Peyer's patch (tissue), 4 donors: ENCODE measurements at places on chromosomes 3 and 15. TPM values are rescaled to one million over a fixed set of nuclear protein-coding genes. Genes with fewer than 3 reads are reported as not detected.

- DNase-seq: no peak
These were observed 80.6 kb upstream of the CHD2 start for GRCh38 chr15:92819278-92820235.

GRCh38 chr3:30617653-30618052, 11.3 kb downstream of the TGFBR2 start:
- no peak for DNase-seq

- no peak for DNase-seq
These were observed 99.9 kb downstream of the CD47 start for GRCh38 chr3:107990926-107991325.

DNA sequence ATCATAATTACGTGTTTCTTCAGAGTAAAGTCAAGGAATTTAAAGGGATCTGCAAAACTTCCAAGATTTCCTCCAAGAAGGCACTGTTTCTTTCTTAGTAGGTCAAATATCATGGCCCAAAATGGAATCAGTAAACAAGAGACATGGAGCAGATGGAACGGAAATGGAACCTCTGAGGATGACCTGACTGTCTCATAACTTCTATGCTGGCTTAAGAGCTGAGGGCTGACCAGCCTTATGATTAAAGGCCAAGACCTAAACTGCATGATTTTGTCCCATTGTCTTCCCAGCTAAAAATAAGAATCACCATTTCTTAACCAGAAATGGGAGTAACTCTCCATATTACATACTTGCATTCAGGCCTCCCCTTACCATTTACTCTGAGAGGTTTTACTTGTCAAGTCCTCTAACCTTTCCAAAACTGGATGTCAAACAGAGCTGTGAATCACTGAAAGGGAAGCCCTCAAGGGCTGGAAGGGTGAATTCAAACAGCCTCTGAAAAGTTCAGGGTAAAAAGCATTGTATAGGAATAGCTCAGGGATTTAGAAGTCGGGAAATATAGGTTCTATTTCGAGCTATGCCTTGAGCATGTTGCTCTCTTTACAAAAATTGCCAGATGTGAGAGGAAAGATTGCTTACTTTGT, 103.7 kb downstream of the MEIS2 start:
- no peak for DNase-seq

DNA sequence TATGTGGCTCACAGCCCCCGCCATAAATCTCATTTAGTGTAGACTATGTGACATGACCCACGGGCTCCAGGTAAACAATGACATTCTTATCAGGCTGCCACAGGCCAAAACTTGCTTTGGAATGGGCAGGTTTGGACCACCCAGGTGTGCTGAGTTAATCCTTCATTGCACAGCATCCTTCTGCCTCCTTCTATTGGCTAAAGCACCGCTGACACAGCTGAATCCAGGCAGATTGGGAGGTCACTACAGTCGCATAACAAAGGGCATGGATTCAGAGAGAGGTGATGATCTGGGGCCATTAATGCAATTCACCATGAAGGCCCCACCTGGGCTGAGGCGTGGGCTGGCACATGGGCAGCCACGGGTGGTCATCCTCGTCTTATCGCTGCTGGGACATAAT, 47.8 kb upstream of the GALNT15 start:
- no peak for DNase-seq

DNA sequence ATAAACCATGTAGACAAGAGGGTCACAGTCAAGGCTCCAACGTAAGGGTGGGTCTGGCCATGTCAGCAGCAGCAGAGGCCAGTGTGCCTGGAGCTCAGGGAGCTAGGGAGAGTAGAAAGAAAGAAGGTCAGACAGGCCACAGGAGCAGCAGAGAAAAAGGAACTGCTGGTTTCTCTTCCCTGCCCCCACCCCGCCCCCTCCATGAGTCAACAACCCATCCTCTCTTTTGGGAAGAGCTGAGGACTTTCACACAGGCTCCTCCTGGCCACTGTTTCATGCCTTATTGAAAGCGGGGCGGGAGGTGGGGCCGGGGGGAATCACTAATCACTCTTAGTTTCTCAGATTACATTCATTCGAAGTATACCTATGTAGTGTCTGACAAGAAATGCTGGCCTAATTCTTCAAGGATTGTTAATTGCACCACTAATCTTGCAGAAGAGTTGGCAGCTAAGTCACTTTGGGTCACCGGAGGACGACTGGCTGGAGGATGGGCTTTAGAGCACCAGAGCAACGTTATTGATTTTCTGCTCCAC, 9.1 kb upstream of the SCG3 start:
- DNase-seq: no peak

- no peak for DNase-seq
These were observed 323.5 kb downstream of the RORA start for GRCh38 chr15:60905587-60905986.

DNA sequence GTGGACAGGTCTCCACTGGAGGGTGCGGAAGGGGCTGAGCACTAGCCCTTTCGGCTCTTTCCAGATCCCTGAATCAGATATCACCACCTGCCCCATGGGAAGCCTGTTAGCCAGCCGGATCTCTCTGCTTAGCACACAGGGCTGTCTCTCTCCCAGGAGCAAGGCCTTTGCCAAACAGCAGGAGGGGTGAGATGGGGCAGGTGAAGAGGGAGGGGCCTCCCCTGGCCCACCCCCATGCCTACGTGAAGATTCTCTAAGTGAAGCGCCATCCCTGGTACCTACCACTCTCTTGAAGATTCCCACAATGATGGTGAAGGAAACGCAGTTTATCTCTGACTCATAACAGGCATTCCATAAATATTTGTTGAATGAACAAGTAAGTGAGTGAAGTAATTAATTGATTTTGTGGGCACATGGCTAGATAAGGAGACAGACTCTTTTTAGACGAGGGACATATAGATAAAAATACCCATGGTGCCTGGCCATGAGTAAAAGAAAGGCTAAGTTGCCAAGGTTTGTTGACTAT, 19.6 kb upstream of the HCN4 start:
- DNase-seq: no peak

GRCh38 chr3:43426388-43426787, 140.0 kb downstream of the SNRK start:
- no peak for DNase-seq

- DNase-seq: no peak
These were observed 174.4 kb downstream of the STAG1 start for GRCh38 chr3:136577791-136578190.

DNA sequence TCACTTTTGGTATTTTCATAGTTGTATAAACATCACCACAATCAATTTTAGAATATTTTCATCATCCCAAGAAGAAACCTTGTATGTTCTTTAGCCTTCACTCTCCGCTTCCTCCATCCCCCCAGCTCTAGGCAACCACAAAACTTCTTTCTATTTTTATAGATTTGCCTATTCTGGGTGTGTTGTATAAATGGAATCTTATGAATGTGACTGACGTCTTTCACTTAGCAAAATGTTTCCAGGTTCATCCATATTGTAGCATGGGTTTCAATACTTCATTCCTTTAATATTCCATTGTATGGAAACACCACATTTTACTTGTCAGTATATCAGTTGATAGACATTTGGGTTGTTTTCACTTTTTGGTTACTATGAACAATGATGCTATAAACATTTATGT, 335.8 kb upstream of the GOLIM4 start:
- DNase-seq: no peak

GRCh38 chr3:106167728-106168127, 298.9 kb upstream of the CBLB start:
- DNase-seq: no peak

- DNase-seq: peak; percentile 70
These were observed 4.7 kb upstream of the RNF13 start for GRCh38 chr3:149808209-149808829.

- no peak for DNase-seq
These were observed 2.4 kb upstream of the NCEH1 start for GRCh38 chr3:172713316-172713715.

DNA sequence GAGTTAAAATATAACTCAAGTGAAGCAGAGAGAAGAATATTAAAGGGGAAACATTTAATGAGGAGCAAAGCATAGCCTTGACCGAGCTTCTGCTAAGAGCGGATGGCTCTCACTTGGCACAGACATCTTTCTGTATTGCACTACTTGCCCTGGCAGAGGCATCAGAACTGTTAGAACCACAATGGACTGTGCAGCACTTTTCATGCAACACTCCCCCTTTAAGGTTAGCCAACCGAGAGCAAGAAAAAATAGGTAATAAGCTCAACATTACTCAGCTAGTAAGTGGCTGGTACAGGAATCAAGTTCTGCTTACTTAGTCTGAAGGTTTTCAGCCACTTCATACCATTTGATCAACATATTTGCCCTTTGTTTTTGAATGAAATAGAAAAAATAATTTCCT, 33.7 kb downstream of the CRTC3 start:
- DNase-seq: no peak

- DNase-seq: no peak
These were observed 1501.6 kb downstream of the OTOL1 start for GRCh38 chr3:162998205-162998604.

GRCh38 chr3:28218071-28218916, 23.1 kb upstream of the CMC1 start:
- DNase-seq: no peak

- no peak for DNase-seq
These were observed 2.3 kb upstream of the INSYN1 start for GRCh38 chr15:73755481-73755880.

DNA sequence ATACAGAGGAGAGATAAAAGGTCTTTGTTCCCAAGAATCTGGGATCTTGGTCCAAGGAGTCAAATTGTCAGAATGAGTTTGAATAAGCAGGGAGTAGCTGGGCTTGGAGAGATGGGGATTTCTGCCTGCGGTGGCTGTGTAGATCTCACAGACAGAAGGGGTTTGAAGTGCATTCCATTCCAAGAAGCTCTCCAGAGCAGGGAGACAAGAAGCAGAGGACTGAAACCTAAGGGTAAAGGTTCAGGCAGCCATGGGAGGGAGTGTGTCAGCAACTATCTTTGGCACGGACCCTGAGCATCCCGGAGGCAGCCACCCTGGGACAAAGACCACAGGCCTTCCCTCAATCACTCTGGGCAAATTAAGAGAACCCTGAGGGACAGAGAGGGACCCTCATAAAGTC, 422.3 kb upstream of the WNT5A start:
- no peak for DNase-seq

GRCh38 chr3:169345662-169346331, 317.7 kb downstream of the MECOM start:
- DNase-seq: no peak

DNA sequence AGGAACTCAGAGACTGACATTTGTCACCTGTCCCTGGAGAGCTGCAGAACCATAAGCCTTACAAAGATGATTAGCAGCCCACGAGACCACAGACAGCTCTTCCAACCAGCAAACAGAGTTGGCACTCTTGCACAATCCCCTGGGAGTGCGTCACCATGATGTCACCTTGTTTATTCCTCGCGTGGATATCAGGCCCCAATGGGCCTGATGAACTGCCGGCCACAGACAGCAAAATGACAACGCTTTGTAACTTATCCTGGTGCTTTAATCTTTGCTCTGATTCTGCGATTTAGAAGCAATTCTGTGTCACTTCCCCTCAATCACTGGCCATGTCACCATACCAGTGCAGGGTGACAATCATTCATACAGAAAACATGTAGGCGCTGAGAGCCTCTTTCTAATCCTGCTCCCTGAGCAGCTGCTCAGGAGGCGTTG, 89.2 kb downstream of the TAMM41 start:
- no peak for DNase-seq

DNA sequence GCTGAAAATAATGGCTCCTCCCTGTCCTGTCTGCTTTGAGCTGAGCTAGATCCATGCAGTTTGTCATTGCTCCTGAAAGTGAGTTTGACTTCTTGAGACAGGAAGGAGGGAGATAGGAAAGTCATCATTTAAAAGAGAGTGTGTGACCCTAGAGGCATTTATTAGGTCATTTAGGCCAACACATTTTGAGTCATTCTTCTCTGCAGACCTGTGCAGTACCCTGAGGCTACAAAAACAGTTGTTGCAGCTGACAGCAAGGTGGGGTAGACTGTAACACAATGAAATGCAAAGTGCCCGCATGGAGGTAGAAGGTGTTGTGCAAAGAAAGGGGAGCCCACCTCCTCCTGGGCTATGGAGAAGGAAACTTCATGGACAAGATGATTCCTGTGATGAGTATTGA, 102.8 kb upstream of the PFN2 start:
- no peak for DNase-seq

Gene TMCO5A
- not detected for total RNA-seq

Gene SLC6A11
- not detected for total RNA-seq

Gene PDIA5
- 13.7 TPM for total RNA-seq

Gene TOMM70
- total RNA-seq: 25.0 TPM

Gene PRSS50
- not detected for total RNA-seq

Gene MEX3B
- total RNA-seq: 0.40 TPM

Gene C3orf85
- total RNA-seq: 174 TPM

Gene TSC22D2
- 23.5 TPM for total RNA-seq

Gene RHOV
- total RNA-seq: 0.67 TPM

Gene RAD18
- total RNA-seq: 12.9 TPM

Gene MNS1
- total RNA-seq: 1.3 TPM
